ENCODE measurements at places on chromosomes 4 and X.

DNA sequence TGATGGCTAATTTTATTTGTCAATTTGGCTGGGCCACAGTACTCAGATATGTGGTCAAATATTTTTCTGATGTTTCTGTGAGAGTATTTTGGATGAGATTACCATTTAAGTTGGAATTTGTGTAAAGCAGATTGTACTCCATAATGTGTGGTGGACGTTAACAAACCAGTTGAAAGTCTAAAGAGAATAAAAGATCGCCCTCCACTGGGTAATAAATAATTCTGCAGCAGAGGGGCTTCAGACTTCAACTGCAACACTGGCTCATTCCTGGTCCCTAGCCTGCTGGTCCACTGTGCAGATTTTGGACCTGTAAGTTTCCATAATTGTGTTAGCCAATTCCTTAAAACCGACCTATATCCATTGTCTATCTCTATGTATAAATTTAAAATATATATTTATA, 540.3 kb downstream of the PCDH18 start:
- no peak for DNase-seq

- no peak for DNase-seq
Observed at GRCh38 chr4:7024336-7024890, 18.8 kb upstream of the TADA2B start.

- DNase-seq, result no peak
Observed at GRCh38 chr4:83054928-83055327, 19.9 kb downstream of the COPS4 start.

DNA sequence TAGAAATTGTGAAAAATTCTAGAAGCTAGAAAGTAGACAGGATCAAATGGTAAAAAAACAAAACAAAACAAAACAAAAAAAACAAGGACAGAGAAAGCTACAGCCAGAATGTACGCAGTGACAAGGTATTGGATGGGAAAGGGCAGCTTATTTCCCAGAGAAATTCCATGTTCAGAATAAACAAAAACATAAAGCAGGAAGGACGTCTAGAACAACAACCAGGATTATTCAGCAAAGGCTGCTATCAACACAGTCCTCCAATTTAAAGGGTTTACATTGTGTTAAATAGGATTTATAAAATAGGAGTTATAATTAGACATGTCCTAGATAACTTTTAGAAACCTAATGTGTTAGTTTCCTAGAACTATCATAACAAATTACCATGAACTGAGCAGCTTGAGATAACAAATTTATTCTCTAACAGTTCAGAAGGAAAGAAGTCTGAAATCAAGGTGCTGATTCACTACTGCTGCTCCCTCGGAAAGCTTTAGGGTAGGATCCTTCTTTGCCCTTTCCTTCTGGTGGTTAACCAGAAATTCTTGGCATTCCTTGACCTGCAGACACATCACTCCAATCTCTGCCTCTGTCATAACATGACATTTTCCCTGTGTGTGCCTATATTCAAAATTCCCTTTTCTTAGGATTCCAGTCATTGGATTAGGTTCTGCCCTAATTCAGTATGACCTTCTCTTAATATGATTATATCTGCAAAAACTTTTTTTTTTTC, 175.6 kb downstream of the SNCA start:
- DNase-seq, result no peak

- DNase-seq, result peak; percentile 68
Observed at GRCh38 chr4:140260227-140260626, 106.2 kb upstream of the MAML3 start.

- DNase-seq, result no peak
Observed at GRCh38 chr4:156238171-156238570, 284.5 kb upstream of the CTSO start.

GRCh38 chr4:132646186-132646585, 502.9 kb upstream of the PCDH10 start:
- no peak for DNase-seq

- DNase-seq, result no peak
Observed at GRCh38 chr4:183356931-183357675, 34.9 kb upstream of the CLDN24 start.

DNA sequence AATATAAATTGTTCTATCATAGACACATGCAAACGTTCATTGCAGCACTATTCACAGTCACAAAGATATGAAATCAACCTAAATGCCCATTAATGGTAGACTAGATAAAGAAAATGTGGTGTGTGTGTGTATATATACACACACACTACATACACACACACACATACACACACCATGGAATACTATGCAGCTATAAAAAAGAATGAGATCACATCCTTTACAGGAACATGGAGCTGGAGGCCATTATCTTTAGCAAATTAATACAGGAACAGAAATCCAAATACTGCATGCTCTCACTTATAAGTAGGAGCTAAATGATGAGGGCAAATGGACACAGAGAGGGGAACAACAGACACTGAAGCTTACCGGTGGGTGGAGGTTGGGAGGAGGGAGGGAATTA, 65.2 kb downstream of the MTHFD2L start:
- no peak for DNase-seq

- no peak for DNase-seq
Observed at GRCh38 chr4:40628888-40629287, 776 bp downstream of the RBM47 start.

DNA sequence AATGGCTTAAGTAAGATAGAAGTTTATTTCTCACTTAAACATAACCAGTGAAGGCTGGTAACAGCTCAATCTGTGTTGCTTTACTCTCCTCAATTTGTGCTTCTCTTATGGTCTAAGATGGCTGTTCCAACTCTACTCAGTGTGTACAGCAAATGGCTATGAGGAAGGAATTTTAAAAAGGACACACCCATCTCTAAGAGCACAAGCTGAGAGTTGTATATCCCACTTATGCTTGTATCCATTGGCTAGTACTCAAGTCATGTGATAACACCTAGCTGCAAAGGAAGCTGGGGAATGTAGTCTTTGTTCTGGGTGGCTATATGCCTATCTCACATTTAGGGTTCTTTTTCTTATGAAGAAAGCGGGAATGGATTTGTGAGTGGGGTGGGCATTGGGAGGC, 63.3 kb downstream of the GPAT3 start:
- DNase-seq, result no peak

- no peak for DNase-seq
Observed at GRCh38 chr4:151605215-151605614, 155.6 kb downstream of the GATB start.

- DNase-seq, result no peak
Observed at GRCh38 chr4:133863153-133863552, 338.4 kb downstream of the PABPC4L start.

- no peak for DNase-seq
Observed at GRCh38 chr4:149711593-149712365, 103.9 kb downstream of the IQCM start.

GRCh38 chrX:38437093-38437492, 84.7 kb downstream of the OTC start:
- no peak for DNase-seq

DNA sequence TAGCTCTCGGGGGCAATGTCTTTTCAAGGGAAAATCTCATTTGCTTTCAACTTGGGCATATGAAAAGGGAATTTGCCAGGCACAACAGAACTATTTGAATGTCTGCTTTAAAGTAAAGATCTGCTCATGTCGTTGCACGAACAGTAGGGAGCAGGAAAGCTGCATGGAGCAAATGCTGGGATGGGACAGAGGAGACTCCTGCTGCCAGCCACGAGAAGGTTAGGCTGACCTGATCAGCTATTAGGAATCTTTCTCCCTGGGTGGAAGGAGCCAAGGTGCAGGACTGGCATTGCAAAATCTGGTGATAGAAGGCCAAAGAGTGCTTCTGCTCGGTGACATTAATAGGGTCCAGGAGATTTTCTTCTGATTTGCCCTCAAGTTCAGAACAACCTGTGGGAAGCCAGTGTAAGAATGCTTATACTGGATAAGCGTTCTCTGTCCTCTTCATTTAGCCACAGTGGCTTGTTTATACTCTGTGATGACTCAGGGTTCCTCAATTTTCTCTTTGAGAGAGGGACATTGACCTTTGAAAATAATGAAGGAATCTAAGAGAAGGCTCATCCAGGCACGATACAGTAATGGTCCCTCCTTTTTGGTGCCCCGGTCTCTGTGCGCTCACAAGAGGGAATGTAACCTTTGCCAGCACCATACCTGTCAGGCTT, 22.9 kb downstream of the FHL1 start:
- no peak for DNase-seq

GRCh38 chrX:91080822-91081221, 353.8 kb upstream of the PABPC5 start:
- DNase-seq, result no peak

GRCh38 chrX:989959-990510, 222.4 kb downstream of the CRLF2 start:
- DNase-seq, result peak; percentile 62

- no peak for DNase-seq
Observed at GRCh38 chr4:81227968-81228367, 12.9 kb upstream of the PRKG2 start.

DNA sequence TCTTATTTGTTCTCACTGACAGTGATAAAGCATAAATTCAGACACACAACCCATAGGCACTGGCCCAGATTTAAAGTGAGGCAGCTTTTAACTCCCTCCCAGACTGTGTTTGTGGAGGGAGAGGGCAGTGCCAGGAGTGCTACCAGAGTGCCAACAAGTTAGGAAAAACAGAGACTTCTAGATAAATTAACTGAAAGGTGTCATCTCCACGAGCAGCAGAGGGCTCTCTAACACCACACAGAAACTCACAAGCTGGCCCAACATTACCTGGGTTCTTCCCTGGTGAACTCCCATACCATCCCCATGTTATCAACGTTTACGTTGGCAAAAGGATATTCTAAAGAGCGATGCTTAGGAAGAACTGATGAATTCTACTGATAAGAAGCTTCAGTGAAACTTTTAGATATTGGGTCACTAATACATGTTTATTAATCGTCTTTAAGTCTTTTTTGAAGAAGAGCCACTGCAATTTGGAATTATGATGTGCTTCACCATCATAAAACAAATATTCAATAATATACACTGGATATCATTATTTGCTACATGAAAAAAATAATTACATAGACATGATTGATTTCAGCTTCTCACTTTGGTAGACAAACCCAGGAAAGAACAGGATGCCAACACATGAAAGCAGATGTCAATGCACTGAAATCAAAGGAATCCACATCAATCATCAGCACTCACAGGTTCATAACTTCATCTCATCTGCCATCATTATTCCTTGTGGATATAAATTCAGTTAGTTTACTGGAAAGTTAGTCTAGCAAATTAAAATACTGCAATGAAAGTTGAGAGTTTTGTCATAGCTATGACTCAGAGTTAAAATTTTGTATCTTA, 121.2 kb upstream of the NAP1L5 start:
- peak; percentile 41 for DNase-seq

DNA sequence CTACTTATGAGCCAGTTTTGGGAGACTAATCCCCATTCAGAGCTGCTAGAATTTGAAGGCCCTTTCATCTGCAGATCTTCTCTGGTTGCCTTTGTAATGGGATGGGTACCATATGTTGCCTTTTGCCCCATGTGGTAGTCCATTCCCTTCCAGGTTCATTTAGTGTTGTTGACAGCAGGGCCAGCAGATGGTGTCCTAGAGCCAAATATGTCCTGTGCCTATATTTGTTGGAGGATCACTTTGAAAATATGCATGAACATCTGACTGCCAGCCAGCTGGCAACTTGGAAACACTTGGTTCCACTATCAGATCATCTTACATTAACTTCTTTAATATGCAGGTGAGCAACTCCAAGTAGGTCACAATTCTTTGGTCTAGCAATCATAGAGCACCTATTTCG, 30.4 kb downstream of the CFAP299 start:
- peak; percentile 22 for DNase-seq

DNA sequence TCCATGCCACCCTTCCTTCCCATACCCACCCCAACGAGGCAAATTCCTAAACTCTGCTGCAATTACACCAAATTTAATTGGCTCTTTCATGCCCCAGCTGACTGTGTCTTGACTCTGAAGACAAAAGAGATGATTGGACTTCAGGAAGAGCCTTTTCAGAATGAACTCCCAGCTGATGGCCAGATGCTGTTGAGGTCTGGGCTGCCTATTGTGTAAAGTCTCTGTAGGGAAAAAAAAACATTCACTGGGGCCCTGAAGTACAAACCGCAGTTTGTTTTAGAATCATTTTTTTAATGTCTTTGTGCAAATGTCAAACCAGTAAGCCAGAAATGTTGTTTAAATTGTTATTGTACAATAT, 174.8 kb downstream of the HHIP start:
- DNase-seq, result no peak

- DNase-seq, result peak; percentile 85
Observed at GRCh38 chrX:13223868-13224567, 95.8 kb downstream of the ATXN3L start.

DNA sequence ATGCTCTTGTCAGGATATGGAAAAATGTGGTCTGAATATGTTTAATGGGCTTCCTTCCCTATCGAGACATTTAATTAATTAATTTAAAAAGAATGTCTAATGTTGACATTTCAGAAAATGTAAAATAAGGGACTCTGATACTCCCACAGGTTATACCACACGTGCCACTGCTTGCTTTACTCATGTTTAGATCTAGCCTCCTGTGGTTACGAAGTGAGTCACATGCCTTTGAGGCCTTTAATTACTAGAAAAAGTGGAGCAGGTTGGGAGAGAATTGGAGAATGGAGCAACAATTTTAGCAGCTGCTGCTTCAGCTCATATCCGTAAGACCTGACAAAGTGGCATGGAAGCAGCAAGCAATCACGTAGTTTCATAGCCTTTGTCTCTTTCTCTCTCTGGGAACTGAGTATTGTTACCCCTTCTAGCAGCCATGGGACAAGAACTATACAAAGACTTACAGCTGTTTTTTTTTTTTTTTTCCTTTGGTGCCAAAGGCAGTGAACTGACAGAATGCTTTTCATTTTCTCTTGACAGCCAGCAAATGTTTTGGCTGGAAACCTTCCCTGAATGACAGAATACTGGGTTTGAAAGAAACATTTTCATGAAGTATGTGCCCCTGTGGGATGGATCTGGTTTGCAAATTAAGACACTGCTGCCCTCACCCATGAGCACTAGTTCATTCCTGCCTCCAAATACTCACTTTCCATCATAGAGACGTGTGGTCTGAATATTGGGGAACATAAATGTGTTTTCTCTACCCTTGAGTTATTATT, 355.1 kb upstream of the PABPC5 start:
- DNase-seq, result no peak

- no peak for DNase-seq
Observed at GRCh38 chr4:148283665-148284064, 158.5 kb downstream of the NR3C2 start.

DNA sequence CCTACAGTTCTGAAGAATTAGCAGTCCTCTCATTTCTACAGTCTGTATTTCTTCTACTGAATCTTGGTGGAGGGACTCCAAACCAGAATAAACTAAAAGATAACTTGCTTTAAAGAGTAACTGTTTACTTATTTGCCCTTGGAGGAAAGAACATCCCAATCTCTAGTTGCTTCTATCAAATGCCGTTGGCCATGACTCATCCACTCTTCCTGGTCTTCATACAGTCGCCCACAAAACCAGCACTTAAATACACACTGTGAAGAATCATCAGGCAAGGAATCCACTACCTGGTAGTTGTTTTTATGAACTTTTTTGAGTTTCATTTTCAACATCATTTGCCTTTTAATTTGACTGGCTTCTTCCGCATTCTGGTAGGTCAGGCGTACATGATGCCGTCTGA, 14.2 kb downstream of the ZNF518B start:
- DNase-seq, result no peak

- DNase-seq, result peak; percentile 82
Observed at GRCh38 chr4:15920723-15921591, 17.6 kb downstream of the FGFBP1 start.
